Neuronal stem cell (in vitro differentiated cells): ENCODE measurements at places on chromosomes 13 and 19.

DNA sequence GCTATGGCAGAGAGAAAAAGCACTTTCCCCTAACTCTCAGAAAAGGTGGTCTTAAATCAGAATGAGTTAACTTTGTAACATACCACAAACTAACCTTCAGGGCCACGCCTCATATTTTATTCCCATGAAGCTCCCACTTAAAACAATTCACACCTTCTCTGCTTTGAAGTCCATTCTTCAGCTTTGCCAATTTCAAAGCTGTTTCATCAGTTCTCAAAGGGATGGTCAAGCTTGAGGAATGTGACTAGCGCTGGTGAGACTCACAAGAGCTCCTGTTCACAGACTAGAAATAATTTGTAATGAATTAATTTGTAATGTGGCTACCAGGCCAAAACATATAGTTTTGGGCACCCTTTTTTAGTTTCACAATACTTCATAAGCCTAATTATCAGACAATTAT lies 68.2 kb downstream of the STK24 start:
- no peak for DNase-seq

DNA sequence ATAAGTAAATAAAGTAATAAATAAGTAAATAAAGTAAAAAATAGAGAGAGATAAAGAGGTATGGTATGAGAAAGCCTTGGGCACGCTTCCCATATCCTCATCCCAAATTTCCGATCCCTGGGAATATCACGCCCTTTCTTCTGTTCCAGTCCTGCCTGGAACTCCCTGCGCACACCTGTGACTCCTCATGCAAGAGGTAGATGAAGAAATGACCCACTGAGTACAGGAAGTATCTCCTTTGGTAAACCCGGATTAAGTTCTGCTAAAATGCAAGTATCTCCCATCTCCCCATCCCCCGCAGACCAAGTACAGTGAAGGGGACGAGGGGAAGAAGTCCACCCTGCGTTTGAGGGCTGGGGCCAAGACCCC lies 399 bp upstream of the ZNF136 start:
- DNase-seq = no peak

- DNase-seq = no peak
Observed at GRCh38 chr13:99501848-99502301, 603 bp downstream of the TM9SF2 start.

DNA sequence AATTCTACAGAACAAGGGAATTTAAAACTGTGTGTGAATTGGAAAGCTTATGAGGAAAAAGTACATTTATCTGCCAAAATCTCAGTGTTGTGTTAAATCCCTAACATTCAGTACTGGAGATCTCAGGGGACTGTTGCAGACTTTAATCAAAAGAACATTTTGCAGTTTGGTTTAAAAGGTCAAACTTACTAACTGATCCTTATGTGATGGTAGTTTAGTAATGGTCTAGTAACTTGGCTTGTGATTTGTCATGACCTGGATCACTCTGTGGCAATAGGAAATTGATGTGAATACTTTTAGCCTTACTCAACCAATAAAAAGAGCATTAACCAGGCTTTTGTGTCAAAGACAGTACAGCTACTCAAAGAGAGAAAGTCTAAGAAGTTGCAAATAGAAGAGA lies 862.1 kb upstream of the MIR17HG start:
- no peak for DNase-seq

GRCh38 chr13:21458451-21458812 lies 671 bp downstream of the ZDHHC20 start:
- DNase-seq = no peak

- no peak for DNase-seq
Observed at GRCh38 chr19:1247748-1248138, 640 bp upstream of the MIDN start.

DNA sequence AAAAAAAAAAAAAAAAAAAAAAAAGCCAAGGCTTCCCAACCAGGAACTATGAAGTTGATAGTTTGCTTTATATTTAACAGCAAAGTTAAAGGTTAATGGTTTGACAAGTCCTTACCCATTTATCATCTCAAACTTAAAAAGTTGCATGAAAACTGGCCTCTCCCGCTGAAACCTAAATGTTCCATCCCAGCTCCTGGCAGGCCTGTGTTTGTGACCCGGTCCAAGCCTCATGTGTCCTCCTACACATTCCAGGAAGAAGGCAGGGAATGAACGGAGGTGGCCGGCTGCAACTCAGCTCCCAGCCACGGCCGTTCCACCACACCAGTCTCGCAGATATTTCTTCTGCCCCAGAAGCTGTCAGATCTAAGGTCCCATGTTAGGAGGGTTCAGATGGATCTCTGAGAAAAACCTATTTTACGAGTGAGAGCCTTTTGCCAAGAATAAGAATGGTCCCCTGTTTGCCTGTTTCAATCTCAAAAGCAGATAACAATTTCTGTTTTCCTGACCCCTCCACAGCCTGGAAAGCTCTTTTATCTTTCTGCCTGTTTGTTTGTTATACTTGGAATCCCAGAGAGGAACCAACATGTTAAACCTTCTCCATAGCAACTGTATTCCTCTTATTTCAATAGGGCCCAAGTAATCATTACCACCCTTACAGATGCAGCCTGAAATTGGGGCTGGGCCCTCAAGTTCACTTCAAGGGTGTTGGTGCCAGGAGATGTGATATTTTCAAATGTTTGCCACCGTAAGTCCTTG lies 56.5 kb downstream of the KCTD12 start:
- no peak for DNase-seq

DNA sequence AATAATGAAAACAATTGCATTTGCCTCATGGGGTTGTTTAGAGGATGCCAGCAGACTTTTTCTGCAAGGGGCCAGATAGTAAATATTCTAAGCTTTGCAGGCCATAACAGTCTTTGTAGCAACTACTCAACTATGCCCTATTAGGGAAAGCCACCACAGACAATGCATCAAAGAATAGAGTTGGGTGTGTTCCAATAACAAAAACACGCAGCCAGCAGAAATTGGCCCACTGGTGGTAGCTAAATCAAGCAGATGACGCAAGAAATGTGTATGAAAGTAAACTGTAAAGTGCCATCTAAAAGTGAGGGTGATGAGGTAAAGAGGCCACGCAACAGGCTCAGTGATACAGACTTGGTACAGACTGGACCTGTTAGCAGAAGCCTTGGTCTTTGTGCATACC lies 75.2 kb upstream of the SIAH3 start:
- no peak for DNase-seq

- DNase-seq = no peak
Observed at GRCh38 chr19:43311256-43311655, 41.9 kb upstream of the PSG9 start.

- DNase-seq = no peak
Observed at GRCh38 chr13:40350283-40350992, 316.0 kb downstream of the FOXO1 start.

- no peak for DNase-seq
Observed at GRCh38 chr19:45667620-45668341, at the start of gene GIPR. Gene GIPR, plus strand, starts transcription at chr19:45668221. Its CDS starts 1,300 bp downstream, at chr19:45669521.

DNA sequence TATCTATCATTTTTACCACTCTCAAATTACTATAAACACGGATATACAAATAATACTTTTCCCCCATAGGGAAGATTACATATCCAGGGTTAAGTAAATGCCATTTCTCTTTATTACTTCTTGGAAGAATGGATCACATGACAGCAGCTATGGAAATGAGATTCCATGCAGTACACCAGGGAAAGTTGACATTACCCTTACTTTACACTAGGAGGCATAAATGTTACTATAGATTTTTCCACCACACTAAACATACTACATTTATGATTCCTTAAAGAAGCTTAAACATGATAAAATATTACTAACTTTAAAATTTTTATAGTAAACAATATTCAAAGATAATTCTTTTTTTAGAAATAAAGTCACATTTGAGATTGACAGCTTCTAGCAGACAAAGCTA lies 611.4 kb downstream of the PCDH9 start:
- DNase-seq = no peak

DNA sequence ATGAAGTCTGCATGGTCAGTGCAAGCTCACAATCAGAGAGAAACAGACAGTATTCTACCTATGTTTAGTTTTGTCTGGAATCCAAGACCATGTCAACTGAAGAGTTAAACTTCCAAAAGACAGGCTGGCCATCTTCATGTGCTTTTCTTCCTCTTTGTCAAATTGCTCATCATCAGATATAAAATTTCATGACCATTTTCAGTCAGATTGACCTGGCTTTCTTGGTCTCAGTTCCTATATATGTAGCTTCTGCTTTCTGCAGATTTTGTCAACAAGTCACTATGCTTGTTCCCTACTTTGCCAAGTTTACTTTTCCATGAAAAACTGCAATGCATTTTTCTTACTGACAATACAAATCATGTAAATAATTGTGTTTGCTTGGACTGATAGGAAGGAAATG lies 13.9 kb downstream of the SLC46A3 start:
- DNase-seq = no peak
